Activated CD4-positive, alpha-beta T cell treated with anti-CD3 and anti-CD28 coated beads, Interleukin-2, amount 50 U/mL, for 4 hours (primary cell): ENCODE measurements at places on chromosomes 3 and 15.

- no peak for DNase-seq
Measured at GRCh38 chr3:45947361-45947760, 4.1 kb downstream of the CXCR6 start.

DNA sequence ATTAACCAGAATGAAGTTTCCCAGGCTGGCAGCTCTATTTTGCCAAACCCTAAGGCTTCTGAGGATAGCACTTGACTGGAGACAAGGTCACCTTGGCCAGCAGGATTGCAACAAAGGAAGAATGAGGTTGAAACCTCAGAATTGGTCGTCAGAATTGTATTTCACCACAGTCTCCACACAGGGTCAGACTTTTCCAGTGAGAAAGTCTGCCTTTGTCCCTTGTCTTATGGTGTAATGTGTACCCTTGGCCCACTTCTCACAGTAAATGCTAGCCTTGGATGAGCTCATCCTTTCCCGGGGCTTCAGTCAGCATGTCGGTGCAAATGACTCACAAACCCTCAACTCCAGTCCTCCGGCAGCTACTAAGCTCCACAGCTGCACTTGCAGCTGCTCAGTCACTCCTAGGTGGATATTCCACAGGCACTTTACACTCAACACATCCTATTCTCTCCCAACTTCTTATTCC is 19.7 kb downstream of the SSR3 start:
- DNase-seq = no peak

DNA sequence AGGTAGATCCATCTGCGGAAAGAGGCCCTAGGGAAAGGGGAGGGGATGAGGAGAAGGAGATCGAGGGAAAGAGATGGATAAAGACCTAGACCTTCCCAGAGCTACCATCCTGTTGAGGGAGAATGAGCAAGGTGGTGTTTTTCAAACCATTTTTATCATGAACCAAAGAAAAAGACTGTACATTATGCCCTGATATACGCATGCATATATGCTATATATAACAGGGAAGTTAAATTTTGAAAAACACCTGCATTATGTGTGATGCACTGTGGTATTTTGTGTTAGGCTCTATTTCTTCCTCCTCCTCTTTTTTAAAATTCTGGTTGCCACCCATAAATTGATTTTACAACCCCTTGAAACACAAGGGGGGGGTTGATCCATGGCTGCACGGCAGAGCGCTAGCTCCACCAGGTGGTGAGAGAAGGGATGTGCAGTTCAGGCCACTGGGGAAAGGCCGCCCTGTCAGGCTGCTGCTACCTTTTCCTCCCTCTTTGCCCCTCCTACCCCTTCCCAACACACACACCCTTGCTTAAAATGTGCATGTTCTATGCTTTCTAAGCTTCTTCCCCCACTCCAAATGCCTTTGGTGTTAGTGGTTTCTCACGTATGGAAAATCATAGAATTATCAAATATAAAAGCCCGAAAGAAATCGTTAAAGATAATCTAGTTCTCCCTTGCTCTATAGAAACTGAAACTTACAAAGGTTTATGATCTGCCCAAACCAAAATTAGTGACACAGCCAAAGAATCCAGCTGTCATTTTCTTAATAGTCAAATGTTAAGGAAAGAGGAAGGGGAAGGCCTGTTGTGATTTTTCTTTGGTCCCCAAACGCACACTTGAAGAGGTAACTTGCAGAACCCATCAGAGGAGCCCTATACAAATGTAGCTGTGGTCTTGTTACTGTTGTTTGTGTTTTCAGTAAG is 262.0 kb upstream of the UMPS start:
- DNase-seq = no peak

DNA sequence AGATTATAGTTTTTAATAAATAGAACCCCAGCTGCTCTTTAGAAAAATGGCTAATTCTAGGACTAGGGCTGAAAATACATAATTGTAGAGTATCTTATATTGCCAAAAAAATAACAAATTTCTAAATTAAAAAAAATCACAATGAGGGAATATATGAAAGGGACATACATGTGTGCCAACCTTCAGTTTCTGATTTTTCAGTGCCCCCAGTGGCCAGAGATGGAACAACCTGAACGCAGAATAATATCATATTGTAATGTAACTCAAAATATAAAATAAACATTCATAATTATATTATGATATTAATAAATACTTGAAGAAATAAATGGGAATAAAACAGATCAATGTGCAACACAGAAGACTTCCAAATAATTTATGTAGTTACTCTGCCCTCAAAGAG is 460.5 kb downstream of the ZNF385D start:
- DNase-seq = no peak

DNA sequence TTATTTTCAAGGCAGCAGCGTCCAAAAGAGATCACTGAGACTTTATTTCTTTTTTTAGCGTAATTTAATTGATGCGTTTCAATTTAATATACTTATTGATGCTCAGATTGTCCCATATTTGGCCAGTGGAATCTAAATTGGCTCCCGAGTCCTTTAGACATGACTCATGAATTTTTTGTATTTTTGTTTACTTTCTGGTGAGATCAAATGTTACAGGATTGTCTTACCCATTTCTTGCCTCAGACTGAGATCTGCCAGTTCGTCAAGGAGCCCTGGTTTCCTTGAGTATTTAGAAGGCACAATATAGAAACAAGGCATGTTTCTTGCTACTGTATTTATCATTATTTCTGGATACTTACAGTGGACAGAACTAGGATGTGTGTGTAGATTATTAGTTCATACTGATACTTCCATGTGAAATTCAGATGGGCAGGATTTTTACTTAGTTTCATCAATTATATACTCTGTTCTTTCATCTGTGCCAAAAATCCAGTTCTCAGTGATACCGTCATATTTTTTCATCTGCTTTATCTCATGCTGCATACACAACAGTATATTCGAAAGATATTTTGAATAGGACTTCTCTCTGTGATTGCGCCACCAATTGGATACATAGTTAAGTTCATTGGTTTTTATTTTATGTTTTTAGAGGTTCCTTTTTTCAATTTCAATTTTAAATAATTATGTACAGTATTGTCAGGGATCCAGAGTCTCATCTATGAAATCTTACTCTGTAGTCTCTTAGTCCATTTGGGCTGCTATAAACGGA is 436.9 kb upstream of the C2CD4B start:
- no peak for DNase-seq
